ENCODE measurements at places on chromosomes 12 and 14. TPM values are rescaled to one million over a fixed set of nuclear protein-coding genes. Genes with fewer than 3 reads are reported as not detected.

- DNase-seq: no peak
- no peaks in the 10 kb centered on the region for H3K36me3 ChIP-seq
- H3K4me1 ChIP-seq: no peaks in the 10 kb centered on the region
- no peak overlapping the region for H3K4me3 ChIP-seq
Observed at GRCh38 chr14:21852061-21852664, 178.5 kb upstream of the OR4E1 start.

DNA sequence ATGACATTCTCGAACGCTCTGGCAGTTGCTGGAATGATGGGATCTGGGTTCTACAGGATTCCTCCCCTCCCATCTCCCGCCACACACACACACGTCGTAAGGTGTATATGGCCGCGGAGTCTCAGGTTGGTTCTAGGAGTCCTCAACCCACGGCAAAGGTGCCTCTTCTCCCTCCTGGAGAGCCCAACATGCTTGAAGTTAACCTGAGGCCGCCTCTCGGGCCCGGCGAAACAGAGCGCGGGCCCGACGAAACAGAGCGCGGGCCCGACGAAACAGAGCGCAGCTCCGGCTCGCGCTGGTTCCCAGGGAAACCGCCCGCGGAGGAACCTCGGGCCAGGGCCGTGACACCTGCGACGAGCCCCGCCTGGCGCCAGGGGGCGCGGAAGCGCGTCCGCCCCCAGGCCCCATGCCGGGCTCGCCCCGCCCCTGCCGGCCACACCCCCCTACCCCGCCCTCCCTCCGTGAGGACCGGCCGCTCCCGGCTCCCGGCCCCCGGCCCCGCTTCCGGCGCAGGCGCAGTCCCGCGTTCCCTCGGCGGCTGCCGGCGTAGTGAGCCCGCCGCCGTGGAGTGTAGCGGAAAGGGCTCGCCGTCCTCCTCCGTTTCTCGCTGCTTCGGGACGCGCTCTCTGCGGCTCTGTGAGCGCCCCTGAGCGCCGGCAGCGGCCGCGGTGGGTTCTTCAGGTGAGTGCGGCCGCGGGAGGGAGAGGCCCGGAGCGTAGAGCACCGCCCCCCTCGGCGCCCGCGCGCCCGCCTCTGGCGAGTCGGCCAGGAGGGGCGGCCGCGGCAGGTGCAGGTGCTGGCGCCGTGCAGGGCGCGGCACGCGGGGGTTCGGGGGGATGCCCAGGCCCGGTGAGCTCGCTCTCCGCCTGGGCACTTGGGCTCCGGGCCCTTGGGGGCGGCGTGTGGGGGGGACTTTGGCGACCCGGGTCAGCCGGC is at the start of gene RAB3IP:
RAB3IP (plus strand) TSS at position 510 of the 936 bp plus-strand sequence. CDS start 16,549 bp downstream, outside the sequence.
- H3K4me1 ChIP-seq: peaks cover 18% of the 10 kb centered on the region
- H3K27ac ChIP-seq: peak within 1 kb of the TSS; percentile 96
- H3K36me3 ChIP-seq: no peaks in the 10 kb centered on the region
- H3K27me3 ChIP-seq: peaks cover 33% of the 10 kb centered on the region
- peak; percentile 95 for DNase-seq

Gene PFDN5
- 338 TPM for total RNA-seq

- no peaks in the 10 kb centered on the region for H3K27me3 ChIP-seq
- no peak overlapping the region for H3K4me3 ChIP-seq
- H3K4me1 ChIP-seq: peaks cover 9% of the 10 kb centered on the region
- no peak overlapping the region for H3K27ac ChIP-seq
- DNase-seq: no peak
Observed at GRCh38 chr12:105855361-105856047, 283.2 kb downstream of the NUAK1 start.

Gene BMP4
- total RNA-seq: 35.2 TPM

Gene TBX3
- total RNA-seq: 425 TPM

DNA sequence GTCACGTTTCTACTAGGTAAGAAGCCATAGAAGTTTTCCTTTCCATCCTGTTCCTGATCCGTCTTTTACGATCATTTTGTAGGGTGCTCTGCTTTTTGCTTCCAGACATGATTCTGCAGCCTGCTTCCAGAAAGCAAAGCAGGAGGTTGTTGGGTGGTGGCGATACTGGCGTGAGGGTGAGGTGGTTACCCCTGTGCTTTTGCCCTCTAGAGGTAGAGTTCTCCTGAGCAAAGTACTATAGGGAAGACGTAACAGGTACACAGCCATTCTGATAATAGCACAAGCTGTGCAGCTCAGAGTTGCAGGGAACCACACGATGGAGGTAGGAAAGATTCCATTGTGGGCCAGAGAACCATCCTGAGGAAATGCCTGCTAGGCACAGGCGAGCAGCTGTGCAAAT is 186.0 kb downstream of the PAH start:
- DNase-seq: no peak
- no peak overlapping the region for H3K4me3 ChIP-seq
- H3K27me3 ChIP-seq: no peaks in the 10 kb centered on the region
- H3K4me1 ChIP-seq: peaks cover 9% of the 10 kb centered on the region

Gene RND1
- total RNA-seq: 15.8 TPM

DNA sequence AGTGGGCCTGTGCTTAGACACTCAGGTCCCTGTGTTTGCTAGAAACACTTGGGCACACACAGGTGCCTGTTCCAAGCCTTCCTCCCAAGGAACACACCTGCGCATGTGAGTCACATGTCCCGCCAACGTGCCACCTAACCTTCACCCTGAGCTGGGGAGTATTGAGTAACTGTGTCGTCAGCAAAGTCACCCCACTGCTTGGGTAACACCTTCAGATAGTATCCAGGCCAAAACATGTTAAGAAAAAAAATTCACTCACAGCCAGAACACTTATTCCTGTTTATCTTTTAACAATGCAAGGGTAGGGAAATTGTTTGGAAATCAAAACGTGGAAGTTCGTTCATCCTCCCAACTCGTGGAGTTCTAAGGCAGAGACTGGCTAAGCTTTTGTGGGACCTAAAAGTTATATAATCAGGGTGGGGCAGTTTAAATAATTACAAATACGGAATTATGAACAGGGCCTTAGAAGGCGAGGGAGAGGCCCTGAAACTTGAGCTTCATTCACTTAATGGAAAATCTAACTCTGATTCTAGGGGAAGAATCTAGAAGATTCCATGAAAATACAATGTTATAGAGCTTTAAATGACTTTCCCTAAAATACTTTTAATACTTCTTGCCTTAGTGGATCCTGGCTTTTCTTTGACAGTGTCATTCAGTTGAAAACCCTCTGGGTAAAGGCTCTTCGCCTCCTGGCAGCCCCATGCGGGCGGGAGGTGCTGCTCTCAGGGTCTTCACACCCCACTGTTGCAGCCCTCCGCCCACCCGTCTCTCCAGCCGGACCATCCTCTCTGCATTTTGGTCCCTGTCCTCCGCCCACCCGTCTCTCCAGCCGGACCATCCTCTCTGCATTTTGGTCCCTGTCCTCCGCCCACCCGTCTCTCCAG is 30.3 kb upstream of the ADIPOR2 start:
- peaks cover 1% of the 10 kb centered on the region for H3K27me3 ChIP-seq
- peaks cover 5% of the 10 kb centered on the region for H3K4me1 ChIP-seq
- no peak for DNase-seq
- H3K36me3 ChIP-seq: no peaks in the 10 kb centered on the region

Gene CHURC1
- total RNA-seq: 45.1 TPM

Gene AKAP5
- total RNA-seq: 2.1 TPM

Gene DPPA3
- total RNA-seq: 0.81 TPM

Gene STYK1
- total RNA-seq: 1.0 TPM

Gene RHEBL1
- 0.43 TPM for total RNA-seq

- peaks cover 25% of the 10 kb centered on the region for H3K4me1 ChIP-seq
- no peaks in the 10 kb centered on the region for H3K36me3 ChIP-seq
- no peak overlapping the region for H3K4me3 ChIP-seq
- DNase-seq: no peak
- no peaks in the 10 kb centered on the region for H3K27me3 ChIP-seq
Observed at GRCh38 chr12:92418381-92418780, 272.7 kb upstream of the BTG1 start.

Gene SIX6
- not detected for total RNA-seq

Gene HNF1A
- total RNA-seq: not detected

- H3K4me1 ChIP-seq: peaks cover 8% of the 10 kb centered on the region
- peaks cover 2% of the 10 kb centered on the region for H3K27me3 ChIP-seq
- H3K27ac ChIP-seq: no peak overlapping the region
- no peak for DNase-seq
- no peak overlapping the region for H3K4me3 ChIP-seq
- H3K36me3 ChIP-seq: no peaks in the 10 kb centered on the region
Observed at GRCh38 chr12:47844264-47845019, 24.7 kb upstream of the HDAC7 start.

GRCh38 chr12:29725587-29726320 is 58.0 kb downstream of the TMTC1 start:
- no peak overlapping the region for H3K4me3 ChIP-seq
- no peaks in the 10 kb centered on the region for H3K36me3 ChIP-seq
- peak overlapping the region; percentile 58 for H3K27ac ChIP-seq
- H3K4me1 ChIP-seq: peaks cover 24% of the 10 kb centered on the region

Gene CCNB1IP1
- total RNA-seq: 109 TPM

Gene KRT5
- 0.51 TPM for total RNA-seq

DNA sequence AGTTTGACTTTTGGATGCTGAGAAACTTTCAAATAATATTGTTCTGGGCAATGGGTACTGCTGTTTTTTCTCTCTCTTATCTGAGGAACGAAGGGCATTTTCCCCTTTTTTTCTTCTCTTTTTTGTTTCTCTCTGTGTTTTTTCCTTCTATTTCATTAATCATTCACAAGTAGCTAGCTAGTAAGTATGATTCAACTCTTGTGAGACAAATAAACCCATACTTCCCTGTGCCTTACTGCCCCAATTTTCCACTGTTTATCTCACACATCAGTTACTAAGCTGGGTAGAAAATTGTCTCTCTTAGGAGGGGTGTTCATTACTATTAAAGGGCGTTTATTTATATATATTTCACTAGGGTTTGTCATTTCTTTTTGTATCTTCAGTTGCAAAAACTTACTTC is 437.6 kb downstream of the RERGL start:
- no peak for DNase-seq
- H3K4me1 ChIP-seq: no peaks in the 10 kb centered on the region
- no peak overlapping the region for H3K27ac ChIP-seq
- H3K27me3 ChIP-seq: no peaks in the 10 kb centered on the region
- H3K36me3 ChIP-seq: no peaks in the 10 kb centered on the region

GRCh38 chr12:95690861-95691635 is 99.5 kb downstream of the NTN4 start:
- H3K27ac ChIP-seq: no peak overlapping the region
